Stimulated activated naive CD4-positive, alpha-beta T cell (primary cell): ENCODE measurements at places on chromosomes 7 and 10.

GRCh38 chr10:18665815-18666558 is 6.8 kb downstream of the ARL5B start:
- DNase-seq = no peak

GRCh38 chr10:11068861-11069633 is 51.4 kb downstream of the CELF2 start:
- DNase-seq = no peak

GRCh38 chr10:21159669-21160068 is 262.6 kb upstream of the NEBL start:
- no peak for DNase-seq

DNA sequence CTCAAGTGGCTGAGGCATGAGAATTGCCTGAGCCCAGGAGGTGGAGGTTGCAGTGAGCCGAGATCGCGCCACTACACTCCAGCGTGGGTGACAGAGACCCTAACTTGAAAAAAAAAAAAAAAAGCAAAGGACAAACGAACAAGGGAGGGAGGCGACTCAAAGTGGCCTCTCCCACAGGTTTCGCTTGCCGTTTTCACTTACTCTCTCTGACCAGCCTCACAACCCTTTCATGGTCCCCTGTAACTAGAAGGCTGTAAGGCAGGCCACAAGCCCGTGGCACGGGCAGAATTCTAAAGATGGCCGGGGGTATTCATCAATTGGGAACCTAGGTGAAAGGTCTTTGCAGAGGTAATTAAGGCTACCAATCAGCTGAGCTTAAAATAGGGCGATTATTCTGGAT is 25.5 kb downstream of the GNA12 start:
- DNase-seq = no peak

GRCh38 chr10:132305654-132306342 is 2.0 kb downstream of the STK32C start:
- no peak for DNase-seq

GRCh38 chr7:100818366-100818765 is 9.0 kb downstream of the EPHB4 start:
- DNase-seq = no peak

DNA sequence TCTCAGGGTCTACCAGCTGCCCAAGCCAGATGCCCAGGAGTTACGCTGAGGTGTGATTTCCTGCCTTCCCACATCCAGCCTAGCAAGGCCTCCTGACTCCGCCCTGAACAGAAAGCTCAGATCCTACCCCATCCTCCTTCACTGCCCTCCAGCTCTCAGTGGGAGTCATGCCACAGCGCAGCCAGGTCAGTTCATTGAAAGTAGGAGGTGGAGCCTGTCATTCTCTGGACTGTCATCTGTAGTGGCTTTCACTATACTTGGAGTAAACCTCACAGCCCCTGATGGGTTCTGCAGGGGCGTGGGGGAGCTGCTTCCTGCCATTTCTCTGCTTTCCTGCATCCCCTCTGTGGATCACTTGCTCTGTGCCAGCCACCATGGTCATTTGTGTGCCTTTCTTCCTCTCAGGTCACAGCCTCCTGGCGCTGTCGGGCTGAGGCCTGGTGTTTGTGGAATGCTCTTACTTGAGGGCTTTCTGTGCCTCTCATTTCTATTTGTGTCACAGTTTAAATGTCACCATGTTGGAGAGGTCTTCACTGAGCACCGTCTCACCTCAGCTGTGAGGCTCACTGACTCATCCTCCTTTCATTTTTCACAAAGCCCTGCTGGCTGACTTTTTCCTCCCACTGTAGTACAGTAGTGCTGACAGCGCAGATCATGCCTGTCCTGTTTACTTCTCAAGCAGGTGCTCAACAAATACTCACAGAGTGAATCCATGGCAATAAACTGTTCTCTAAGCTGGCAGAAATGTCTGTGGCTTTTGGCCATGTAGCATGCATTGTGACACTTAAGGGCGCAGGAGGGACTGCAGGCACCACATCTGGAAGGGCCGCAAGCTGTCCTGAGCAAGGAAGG is 61.0 kb upstream of the TMEM248 start:
- DNase-seq = no peak

GRCh38 chr7:22005151-22005550 is 59.5 kb upstream of the CDCA7L start:
- DNase-seq = no peak

DNA sequence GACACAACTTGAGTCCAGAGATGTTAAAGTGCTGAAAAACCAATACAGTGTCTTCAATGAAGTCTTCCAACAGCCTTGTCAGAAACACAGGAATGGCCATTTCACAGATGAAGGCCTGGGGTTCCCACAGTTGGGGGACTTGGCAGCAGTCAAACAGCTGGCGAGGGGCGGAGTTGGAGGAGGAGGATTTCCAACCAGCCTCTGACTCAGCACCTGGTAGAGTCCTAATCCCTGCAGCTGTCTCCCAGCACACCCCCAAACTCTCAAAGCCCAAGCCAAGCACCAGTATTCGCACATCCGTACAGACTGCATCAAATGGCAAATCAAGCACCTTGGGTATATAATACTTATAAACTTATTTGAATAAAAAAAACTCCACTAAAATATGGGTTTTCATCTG is 28.0 kb downstream of the CTBP2 start:
- no peak for DNase-seq

- no peak for DNase-seq
These were observed 56.8 kb upstream of the SVIL start for GRCh38 chr10:29691564-29692072.

DNA sequence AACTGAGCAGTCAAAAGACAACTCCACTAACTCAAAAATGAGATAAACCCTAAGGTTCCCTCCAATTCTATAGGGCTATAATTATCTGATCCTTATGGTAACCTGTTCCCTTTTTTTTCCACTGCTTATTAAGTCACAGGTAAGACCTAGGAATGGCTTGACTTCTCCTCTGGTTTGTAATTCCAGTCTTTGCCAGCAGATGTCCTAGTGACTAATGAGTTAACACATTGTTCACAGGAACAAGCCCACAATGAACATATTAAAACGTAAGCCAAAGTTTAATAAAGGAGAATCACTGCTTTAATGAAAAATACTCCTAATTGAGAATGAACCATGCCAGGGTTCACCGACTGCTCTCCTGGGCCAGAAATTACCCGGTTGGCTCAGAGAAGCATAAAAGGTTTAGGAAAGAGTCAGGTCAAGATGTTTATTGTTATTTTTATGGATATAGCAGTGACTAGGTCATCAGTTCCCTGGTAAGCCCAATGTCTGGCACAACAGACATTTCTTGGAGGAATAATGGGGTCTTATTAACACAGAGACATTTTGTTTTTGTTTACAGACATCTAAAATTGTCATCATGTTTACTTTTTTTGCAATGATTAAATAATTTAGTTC is 120.1 kb downstream of the ELAPOR2 start:
- peak; percentile 55 for DNase-seq

DNA sequence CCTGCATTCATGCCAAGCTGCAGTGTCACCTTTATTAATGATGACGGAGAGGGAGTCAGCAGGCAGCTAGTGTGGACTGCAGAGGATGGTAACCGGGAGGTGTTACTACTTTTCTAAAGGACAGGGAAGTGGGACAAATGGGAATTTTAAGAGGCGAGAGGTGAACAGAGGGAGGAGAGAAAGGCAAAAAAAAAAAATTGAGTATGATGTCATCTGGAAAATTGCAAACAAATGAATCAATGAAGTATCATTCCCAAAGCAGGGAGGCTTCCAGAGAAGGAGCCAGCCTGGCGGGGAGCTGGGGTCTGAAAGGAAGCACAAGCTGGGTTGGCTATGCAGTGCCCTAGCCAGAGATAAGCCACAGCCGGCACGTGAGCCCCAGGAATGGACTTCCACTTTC is 12.9 kb downstream of the FRG2B start:
- no peak for DNase-seq

DNA sequence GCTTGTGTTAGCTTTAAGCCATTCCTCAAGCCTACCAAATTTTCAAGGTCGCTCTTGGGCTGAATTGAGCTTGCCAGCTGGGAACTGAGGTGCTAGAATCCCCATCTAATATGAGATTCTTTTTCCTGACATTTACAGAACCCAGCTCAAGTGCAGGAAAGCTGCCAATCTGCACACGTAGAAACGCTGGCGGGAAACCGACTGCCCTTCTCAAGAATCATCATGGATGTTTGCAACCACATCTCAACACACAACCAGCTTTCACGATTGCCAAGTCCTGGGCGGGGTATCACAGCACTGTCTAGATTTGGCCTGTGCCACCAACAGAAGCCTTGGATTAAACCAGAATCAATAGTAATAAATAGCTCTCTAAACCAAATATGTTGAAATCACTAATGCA is 203.7 kb downstream of the DIP2C start:
- DNase-seq = no peak

DNA sequence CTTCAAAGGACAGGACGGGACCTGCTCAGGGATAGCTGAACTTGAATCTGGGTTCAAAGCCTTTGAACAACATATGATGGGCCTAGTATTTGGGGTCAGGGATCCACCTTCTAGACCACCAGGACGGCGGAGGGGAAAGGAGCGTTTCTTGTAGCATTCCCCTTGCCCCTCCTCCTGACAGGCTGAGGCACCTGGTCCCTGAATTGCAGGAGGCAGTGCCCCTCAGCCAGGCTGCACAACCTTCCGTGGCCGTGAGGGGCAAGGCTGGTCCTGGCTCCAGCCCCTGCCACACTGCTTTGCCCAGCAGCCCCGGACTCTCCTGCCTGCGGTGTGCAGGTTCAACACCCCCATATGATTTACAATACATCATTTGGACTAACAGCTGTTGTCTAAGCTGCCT is 58.1 kb downstream of the INSIG1 start:
- DNase-seq = no peak

GRCh38 chr7:81014266-81014665 is 95.4 kb upstream of the SEMA3C start:
- DNase-seq = no peak

- DNase-seq = no peak
These were observed 5.7 kb downstream of the PON1 start for GRCh38 chr7:95318501-95319100.

DNA sequence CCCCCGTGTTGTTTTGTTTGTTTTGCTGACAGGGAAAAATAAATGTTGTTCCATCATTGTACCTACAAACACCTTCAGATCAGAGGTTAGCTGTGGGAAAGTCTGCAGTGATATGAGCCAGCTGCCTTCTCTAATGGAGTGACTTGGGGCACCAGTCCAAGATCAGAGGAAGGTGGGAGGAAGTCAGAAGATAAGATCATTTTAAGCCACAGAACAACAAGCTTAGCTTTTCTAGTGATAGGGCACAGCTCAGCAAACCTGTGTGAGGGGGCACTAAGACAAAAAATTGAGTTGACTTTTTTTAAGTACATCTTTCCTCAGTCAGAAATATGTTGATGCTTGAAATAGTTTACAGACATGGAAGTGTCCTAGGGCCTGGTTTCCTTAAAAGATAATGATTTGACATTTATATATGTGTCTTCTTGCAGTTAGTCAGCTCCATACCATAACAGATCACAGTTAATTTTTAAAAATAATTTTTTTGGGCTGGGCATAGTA is 240.3 kb upstream of the KAT6B start:
- DNase-seq = peak; percentile 77

DNA sequence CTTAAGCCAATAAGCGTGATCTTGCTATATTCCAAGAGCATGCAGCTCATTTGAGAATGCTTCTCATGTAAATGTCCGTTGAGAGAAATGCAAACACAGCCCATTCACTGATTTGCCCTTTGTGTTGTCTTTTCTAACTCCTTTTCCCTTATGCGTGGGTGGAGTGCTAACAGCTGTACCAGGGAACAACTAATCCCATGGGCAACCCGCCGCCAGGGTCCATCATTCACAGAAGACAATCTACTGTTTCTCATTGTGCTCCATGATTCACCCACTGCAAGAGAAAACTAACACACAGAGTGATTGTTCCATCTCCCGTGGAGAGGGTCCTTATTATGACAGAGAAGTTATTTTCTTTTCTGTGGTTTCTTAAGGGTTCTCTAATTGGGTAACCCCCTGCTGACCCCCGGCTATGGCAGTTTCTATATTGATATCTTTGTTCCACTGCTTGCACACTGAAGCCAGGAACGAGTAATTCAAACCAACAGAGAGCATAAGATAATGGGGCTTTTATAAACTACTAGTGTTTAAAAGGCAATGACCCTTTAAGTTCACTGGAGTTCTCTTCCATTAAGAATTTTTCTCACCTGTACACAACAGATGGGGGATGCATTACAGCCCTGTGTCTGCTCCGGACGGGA is 298.7 kb downstream of the BAMBI start:
- DNase-seq = no peak

DNA sequence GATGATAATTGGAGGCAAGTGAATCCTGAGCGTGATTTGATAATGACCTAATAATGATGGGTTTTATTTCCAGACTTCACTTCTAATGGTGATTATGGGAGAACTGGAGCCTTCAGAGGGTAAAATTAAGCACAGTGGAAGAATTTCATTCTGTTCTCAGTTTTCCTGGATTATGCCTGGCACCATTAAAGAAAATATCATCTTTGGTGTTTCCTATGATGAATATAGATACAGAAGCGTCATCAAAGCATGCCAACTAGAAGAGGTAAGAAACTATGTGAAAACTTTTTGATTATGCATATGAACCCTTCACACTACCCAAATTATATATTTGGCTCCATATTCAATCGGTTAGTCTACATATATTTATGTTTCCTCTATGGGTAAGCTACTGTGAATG is 79.6 kb downstream of the CFTR start:
- no peak for DNase-seq

DNA sequence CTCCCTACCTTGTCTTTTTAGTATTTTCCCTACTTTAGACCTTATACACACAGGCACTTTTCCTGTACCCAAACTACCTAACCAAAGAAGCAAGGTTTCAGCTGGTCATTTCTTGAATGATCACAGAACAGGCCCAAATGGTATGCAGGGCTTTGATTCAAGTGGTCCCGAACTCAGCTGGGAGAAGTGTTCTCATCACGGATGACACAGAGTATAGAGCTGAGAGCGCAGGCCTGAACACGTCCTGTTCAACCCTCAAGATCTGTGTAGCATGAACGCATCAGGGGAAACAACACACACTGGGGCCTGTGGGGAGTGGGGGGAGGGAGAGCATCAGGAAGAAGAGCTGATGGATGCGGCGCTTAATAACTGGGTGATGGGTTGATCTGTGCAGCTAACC is 318.2 kb downstream of the SFMBT2 start:
- no peak for DNase-seq

GRCh38 chr10:51074238-51075028 is at the start of gene PRKG1:
Gene PRKG1, plus strand, starts transcription at chr10:51074487.
- DNase-seq = no peak

- no peak for DNase-seq
These were observed 10.1 kb downstream of the CARD11 start for GRCh38 chr7:3033581-3033980.

- no peak for DNase-seq
These were observed 61.1 kb upstream of the NPSR1 start for GRCh38 chr7:34596887-34597286.

GRCh38 chr10:124739119-124739921 is 4.9 kb downstream of the FAM53B start:
- no peak for DNase-seq
